ENCODE measurements at places on chromosomes 5 and 9.

GRCh38 chr9:3809724-3810123 lies 283.9 kb upstream of the RFX3 start:
- no peak for DNase-seq

DNA sequence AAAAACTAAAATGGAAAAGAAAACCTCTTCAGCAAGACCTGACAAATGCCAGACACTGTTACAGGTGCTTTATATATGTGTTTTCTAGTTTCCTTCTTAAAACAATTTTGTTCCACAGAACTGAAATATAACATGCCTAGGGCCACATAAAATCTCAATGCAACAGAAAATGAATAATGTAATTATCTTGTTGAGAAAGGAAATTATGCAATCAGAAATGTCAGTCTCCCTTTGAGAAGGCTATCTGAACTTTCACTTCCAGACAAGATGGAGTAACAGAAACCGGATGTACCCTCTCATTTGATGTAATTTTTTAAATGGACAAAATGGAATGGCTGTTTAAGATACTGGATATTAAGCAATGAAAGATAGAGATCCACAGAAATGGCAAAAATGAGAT lies 79.2 kb downstream of the AGTPBP1 start:
- no peak for DNase-seq

DNA sequence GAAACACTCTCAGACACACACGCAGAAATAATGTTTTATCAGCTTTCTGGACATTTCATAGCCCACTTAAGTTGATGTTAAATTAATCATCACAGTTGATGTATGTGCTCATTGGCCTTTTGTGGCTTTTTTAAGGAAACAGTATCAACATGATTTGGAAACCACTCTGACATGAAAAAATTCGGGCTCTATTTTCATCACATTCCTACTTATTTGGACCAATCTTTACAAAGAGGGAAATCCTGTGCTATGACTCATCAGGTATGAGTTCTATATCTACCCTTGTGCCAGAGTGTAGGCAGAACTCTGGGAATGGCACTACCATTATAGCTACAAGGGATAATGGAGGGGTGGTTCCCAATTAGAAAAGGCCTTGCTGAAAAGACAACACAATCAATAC lies 388.4 kb upstream of the PTGER4 start:
- no peak for DNase-seq

DNA sequence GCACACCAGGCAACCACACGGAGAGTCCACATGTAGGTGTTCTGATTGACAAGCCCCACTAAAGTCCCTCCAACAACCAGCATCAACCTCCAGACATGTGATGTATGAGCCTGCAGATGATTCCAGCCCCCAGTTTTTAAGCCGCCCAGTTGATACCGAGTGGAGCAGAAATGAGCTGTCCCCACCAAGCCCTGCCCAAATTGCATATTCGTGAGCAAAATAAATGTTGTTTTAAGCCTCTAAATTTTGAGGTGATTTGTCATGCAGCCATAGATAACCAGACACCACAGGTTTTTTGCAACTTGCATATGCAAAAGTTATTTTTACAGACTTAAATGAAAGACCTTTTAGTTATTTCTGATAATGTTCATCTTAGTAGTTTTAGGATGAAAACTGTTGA lies 187.7 kb downstream of the PIK3R1 start:
- no peak for DNase-seq

GRCh38 chr5:80659106-80659505 lies 4.3 kb upstream of the DHFR start:
- no peak for DNase-seq

DNA sequence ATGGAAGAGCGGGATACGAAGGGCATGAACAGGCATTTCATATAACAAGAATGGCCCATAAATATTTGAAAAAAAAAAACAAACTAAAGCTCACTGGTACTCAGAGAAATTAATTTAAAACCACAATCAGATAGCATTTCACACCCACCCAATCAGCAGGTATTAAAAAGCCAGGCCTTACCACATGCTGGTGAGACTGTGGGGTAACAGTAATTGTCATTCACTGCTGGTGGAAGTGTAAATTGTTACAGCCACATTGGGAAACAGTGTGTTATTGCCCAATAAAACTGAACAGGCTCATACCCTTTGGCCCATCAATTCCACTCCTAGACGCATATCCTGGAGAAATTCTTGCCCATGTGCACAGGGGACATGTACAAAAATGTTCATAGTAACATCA lies 66.0 kb downstream of the PLAC8L1 start:
- no peak for DNase-seq

DNA sequence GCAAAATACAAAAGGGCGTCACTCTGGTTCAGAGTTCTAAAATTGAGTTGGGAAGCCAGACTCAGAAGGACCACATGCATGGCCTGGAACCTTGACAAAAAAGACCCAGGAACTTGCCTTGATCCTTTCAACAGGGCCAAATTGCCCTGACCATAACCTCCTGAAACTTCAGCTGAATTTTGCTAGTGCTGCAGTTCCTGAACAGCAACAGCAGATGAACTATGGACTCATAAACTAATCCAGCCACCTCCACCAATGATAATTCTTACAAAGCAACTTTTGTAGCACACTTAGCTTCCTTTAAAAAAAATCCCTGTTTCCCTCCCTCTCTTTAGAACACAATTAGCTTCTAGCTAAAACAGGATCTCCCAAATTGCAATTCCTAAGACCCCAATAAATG lies 155.9 kb downstream of the MAT2B start:
- DNase-seq, result no peak

GRCh38 chr5:125152044-125152443 lies 405.6 kb upstream of the ZNF608 start:
- DNase-seq, result no peak

- no peak for DNase-seq
Measured at GRCh38 chr9:130254747-130255630, 10.6 kb upstream of the HMCN2 start.

- no peak for DNase-seq
Measured at GRCh38 chr5:175717837-175718236, 60.0 kb downstream of the HRH2 start.

- no peak for DNase-seq
Measured at GRCh38 chr5:150556859-150557508, 49.1 kb downstream of the NDST1 start.

DNA sequence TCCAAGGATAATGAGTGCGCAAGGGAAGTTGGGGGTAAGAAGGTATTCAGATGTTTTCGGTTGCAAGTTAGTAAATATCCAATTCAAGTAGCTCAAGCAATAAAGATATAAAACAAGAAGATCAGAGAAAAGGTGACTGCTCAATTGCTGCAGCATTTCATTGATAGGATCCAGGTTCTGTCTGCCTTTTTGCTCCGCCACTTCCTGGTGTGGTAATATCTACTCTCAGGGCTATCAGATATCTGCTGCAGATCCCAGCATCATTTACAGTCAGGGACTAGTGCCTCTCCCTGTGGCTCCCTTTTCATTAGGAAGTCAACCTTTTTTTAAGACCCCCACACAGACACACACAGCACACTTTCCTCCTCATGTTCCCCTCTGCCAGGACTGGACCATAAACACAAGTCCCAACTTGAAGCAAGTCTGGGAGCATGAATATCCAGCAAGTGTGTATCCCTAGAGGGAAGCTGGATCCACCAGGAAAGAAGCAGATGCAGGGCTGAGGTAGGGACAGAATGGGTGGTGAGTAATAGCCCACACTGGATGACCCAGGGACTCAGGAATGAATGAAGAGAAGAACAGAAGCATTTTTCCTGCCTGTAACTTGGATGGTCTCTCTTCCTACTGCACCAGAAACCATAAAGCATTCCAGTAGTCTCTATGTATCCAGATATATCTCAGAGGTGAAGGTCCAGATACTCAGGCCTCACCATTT lies 53.7 kb downstream of the ZNF622 start:
- DNase-seq, result no peak
